ENCODE measurements at places on chromosomes 7 and 10.

DNA sequence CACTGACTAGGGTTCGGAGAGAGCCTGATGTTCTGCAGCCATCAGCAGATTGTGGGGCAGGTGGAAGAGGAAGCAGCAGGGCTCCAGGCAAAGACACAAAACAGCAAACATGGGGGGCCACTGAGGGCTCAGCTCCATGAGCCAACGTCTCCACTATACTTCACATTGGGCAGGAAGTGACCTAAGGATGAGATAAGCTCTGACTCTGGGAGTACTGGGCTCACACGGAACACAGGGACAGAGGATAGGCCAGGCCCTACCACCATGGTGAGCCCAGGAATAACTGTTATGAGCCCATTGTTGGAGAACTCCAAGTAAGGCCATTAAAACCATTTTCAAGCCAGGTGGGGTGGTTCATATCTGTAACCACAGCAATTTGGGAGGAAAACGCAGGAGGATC, 14.9 kb upstream of the MRPS24 start:
- DNase-seq = no peak

- no peak for DNase-seq
These were observed 578 bp downstream of the HTRA1 start for GRCh38 chr10:122461729-122462532.

DNA sequence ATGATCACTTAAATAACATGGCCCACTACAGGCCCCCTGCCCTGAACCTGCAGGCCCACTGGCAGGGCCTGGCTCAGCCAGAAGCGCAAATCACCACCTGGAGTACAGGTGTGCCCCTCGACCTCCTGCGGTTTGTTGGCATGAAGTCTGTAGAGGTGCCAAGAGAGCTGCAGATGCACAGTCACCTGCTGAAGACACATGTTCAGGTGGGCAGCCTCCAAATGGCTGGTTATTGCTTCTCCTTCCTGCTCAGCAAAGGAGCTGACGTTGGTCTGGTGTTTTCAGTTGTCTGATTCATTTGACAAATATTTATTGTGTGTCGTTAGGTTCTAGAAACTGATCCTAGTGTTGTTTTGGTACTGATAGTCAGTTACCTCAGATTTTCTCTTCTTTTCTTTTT, 29.0 kb downstream of the DHTKD1 start:
- no peak for DNase-seq

DNA sequence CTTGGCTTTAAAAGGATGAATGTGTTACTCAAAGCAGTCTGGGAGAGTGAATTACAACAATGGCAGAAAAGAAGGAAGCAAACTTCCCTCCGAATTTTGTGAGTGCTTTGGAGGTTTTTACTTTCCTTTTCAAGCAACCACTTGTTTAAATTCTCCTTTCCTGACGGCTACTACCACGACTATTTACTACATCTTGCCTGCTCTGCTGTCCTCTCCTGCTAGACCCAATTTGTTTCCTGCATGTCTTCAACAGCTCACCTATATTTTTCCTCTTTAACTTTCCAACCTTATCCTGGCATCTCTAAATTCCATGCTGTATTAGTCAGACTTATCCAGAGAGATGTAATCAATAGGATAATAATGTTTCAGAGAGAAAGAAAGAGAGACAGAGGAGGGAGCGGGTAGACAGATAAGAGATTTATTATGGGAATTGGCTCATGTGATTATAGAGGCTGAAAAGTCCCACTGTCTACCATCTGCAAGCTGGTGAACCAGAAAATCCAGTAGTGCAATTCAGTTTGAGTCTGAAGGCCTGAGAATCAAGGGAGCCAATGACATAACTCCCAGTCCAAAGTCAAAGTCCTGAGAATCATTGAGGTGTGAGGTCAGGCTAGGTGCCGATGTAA, 42.8 kb upstream of the SLC13A1 start:
- DNase-seq = no peak

DNA sequence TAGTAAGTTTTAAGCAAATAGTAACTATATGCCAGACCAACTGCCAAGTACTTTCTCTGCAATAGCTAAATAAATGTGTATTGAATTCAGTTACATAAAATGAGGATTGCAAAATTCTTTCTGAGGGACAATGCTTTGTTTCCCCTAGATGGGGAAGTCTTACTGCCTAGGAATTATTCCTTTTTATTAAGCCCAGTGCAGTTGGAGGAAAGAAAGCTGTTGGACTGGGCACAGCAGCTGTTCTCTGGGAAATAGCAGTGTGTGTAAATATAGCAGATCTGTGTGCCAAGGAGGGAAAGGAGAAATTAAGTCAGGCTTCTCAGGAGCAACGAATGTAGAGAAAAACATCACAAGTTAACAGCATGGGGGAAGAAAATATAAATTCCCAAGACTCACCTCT, 77.1 kb downstream of the SEC23IP start:
- no peak for DNase-seq

- DNase-seq = peak; percentile 65
These were observed 537 bp downstream of the SH3PXD2A start for GRCh38 chr10:103854686-103855391.

DNA sequence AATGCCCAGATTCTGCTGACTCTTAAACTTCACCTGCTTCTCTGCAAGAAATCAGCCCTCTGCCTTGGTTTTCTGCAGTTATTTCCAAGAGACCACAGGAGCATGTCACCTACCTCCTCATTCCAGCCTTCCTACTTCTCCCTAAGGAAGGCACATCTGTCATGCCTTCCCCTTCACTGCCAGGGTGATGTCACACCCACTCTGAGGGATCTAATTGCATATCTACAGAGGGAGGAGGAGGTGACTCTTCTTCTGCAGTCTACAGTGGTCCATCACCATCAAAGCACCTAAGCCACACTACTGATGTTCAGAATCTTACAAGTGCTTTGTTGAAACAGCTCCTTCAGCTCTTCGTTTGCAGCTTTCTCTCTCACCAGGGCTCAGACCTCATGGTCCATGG, 275.5 kb downstream of the FGFR2 start:
- DNase-seq = no peak

DNA sequence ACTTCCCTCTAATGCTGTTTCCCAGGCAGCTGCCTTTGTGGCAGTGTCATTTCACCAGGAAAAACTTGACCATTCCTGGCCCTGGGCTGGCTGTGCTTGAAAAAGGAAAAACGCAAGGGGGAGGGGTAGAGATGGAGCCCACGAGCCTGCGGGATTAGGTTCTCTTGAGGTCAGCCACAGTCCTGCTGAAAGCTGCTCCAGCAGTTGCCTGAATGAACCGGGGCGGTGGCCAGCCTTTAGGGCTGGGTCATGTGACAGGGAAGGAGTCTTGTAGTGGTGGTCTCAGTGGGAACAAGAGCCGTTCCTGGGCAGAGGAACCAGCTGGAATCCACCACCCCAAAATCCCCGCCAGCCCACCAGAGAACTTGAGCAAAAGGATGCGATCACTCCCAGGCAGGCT, 51.2 kb upstream of the LRRC4 start:
- DNase-seq = no peak

DNA sequence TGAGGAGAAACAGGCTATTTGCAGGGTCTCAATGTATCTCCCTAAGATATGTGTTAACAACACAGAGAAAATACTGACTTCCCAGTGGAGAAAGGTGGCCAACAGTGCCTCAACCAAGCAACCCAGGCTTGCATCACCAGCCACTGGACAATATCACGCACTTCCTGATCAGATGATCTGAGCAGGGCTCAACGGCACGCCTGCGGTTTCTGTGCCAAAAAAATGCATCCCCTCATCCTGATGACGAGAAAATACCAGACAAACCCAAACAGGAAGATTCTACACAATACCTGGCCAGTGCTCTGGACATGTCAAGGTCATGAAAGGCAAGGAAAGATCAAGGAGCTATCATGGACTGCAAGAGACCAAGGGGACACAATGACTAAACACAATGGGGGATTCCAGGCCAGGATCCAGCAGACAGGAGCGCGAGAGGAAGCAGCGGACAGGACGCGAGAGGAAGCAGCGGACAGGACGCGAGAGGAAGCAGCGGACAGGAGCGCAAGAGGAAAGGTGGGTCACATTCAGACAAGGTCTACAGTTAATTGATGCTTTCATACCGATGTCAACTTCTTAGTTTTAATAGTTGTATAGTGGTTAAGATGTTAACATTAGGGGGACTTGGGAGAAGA, 51.1 kb downstream of the GNA12 start:
- DNase-seq = no peak

GRCh38 chr7:134907639-134908038, 78.7 kb upstream of the AGBL3 start:
- DNase-seq = no peak

- DNase-seq = no peak
These were observed 1.0 kb downstream of the SRGN start for GRCh38 chr10:69088801-69089501.

GRCh38 chr10:97542169-97543024, 30.2 kb upstream of the ANKRD2 start:
- peak; percentile 96 for DNase-seq

GRCh38 chr7:155129186-155129585, 59.1 kb downstream of the HTR5A start:
- no peak for DNase-seq

DNA sequence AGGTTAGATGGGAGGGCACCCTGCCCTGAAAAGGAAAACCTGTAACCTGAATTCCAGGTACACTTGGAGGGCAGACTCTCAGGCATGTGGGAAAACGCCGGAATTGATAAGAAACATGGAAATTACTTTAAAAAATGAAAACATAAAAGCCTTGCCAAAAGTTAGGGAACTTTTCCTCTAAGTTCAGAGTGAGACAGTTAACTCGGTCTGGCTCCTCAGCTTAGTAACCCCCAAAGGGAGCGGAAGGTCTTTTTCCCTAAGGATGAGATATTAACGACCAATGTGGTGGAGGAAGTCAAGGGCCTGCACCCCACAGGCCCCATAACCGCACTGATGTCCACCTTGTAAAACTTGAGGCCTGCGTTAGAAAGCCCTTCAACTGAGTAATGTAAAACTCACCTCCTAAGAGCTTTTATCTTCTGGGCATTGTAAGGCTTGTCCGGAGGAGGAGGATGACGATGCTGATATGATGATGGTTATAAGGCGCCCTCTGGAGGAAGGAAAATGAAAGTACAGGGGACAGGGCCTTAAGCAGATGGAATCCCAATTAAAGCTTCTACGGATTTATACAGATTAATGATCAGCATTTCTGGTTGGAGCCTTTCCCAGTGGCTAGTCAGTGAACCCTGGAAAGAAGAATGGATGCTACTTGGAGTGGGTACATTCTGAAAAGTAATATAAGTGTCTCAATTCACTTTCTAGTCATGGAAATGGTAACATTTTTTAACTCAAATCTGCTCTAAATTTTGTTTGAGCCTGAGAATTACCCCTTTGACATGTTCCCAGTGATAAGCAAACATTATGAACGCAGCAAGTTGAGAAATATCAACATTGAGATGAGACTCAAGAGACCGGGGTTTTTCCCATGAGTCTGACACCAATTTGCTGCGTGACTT, 694 bp downstream of the COL1A2 start:
- peak; percentile 60 for DNase-seq

GRCh38 chr7:91357901-91358300, 93.7 kb downstream of the FZD1 start:
- no peak for DNase-seq

GRCh38 chr7:134720091-134720935, 59.1 kb upstream of the CALD1 start:
- DNase-seq = no peak

DNA sequence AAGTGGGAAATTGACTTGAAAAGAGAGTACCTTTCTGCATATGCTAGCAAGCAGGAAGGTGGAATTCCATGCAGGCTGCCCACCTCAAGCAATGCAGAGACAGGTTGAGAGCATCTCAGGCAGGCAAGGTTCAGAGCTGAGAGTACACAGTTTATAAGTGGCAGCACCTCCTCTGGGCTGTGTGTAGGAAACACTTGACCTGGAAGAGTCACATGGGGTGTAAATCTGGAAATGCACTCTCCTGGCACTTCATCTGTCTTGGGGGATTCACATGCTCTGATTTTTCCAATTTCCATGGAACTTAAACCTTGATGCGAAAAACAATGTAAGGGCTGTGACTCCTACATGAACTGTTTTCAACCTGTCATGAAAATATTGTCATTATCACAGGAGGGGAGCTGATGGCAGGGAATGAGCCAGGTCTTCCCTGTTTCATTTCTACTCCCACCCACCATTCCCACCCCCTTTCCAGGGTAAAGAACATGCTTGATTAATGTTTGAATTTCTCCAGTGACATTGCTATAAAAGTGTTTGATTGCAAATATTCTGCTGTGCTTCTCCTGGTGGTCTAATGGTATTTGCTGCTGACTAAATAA, 328.3 kb downstream of the BICC1 start:
- no peak for DNase-seq

DNA sequence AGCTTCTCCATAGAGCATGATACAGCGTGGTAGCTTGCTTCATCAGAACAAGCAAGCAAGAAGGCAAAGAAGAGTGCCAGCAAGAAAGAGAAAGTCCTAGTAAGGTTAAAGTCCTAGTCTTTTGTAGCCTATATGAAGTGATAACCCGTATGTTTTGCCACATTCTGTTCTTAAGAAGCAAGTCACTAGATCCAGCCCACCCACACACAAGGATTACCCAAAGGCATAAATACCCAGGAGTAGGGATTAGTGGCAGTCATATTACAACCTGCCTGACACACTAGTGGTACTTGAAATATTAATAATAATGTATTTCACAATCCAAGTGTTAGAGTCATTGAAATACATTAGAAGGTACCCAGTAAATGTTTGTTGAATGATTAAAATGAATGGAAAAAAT, 285.5 kb downstream of the HPSE2 start:
- DNase-seq = no peak

- no peak for DNase-seq
These were observed 85.4 kb upstream of the VOPP1 start for GRCh38 chr7:55657654-55658053.

- no peak for DNase-seq
These were observed 395.9 kb downstream of the TFEC start for GRCh38 chr7:115634633-115635032.

GRCh38 chr10:69468751-69469089, 17.5 kb downstream of the TSPAN15 start:
- no peak for DNase-seq

DNA sequence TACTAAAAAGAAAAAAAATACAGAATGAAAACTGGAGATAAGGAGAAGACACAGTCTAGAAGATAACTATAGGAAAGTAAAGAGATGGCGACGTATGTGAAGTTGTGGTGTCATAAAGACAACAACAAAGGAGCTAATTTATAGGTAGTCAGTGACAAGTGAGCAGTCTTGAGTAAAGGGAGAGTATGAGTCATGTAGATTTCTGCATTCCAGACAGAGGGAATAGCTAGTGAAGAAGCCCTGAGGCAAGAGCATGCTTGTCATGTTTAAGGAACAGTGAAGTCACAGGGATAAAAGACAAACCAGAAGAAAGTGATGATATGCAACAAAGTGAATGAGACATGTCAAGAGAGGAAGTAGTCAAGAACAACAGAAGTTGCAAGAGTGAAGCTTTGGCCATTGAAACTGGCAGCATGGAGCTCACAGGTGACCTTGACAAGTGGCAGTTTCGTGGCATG, 2.3 kb upstream of the MIOS start:
- no peak for DNase-seq

GRCh38 chr7:90211391-90212148, at the start of gene STEAP2:
Gene STEAP2, plus strand, starts transcription at chr7:90211740. Its CDS starts 13,343 bp downstream, at chr7:90225083.
- peak; percentile 94 for DNase-seq

- DNase-seq = no peak
These were observed 17.0 kb upstream of the SH3PXD2A start for GRCh38 chr10:103872137-103872931.
